ENCODE measurements at places on chromosomes 2 and 18.

- DNase-seq: no peak
Measured at GRCh38 chr2:221442128-221442527, 130.0 kb downstream of the EPHA4 start.

DNA sequence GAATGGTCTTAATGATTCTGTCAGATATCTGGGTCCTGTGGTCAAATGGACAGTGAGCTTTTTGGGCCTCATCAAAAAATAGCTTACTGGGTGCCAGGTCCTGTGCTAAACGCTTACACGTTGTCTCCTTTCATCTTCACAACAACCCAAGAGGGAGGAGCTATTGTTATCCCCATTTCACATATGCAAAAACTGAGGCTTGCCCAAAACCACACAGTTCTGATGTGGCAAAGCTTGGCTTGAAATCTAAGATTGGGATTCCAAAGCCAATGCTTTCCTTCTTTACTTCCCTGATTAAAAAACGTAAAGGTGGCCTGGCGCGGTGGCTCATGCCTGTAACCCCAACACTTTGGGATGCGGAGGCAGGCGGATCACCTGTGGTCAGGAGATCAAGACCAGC, 69.3 kb downstream of the ACTR2 start:
- no peak for DNase-seq

- no peak for DNase-seq
Measured at GRCh38 chr2:231057590-231057989, 923 bp downstream of the PSMD1 start.

DNA sequence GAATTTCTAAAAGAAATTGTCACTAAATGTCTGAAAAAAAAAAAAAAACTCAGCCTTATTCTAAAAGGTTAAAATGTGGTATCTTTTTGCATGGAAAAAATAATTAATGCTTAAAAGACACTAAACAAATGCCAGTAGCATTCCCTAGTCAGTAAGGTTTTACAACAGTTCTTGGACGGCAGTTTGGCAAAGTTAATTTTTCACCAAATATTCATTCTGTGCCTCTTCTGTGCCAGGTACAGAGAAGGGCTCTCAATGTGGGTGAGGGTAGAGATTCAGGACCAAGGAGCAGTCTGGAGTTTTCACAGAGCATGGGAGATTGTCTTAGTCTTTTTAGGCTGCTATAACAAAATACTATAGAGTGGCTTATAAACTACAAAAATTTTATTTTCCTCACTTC, 6.0 kb upstream of the CCDC93 start:
- DNase-seq: no peak

DNA sequence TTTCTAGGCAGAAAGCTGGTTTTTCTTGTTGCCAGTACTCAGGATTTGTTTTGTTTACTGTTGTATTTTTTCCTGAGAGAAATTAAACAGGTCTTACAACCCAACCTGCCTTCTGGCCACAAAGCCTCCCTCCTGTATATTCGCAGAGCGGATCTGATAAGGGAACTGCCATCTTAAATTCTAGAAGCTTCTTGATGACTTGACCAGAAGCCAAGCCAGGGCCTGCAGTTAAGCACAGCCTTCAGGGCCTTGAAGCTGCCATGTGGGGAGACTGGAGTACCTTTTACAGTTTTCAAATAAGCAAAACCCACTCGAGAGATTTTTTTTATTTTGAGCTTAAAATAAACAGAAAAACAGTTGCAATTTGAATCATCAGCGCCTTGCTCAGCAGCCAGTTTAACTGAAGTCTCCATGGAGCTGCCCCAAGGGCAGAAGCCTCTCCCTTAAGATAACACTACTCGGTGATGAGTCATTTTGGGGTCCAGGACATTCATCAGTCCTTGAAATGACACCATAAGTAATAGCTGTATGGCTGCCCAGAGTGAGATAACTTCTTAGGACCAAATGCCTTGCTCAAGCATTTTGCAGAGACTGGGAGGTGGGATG, 51.5 kb upstream of the PHLPP1 start:
- peak; percentile 0 for DNase-seq

DNA sequence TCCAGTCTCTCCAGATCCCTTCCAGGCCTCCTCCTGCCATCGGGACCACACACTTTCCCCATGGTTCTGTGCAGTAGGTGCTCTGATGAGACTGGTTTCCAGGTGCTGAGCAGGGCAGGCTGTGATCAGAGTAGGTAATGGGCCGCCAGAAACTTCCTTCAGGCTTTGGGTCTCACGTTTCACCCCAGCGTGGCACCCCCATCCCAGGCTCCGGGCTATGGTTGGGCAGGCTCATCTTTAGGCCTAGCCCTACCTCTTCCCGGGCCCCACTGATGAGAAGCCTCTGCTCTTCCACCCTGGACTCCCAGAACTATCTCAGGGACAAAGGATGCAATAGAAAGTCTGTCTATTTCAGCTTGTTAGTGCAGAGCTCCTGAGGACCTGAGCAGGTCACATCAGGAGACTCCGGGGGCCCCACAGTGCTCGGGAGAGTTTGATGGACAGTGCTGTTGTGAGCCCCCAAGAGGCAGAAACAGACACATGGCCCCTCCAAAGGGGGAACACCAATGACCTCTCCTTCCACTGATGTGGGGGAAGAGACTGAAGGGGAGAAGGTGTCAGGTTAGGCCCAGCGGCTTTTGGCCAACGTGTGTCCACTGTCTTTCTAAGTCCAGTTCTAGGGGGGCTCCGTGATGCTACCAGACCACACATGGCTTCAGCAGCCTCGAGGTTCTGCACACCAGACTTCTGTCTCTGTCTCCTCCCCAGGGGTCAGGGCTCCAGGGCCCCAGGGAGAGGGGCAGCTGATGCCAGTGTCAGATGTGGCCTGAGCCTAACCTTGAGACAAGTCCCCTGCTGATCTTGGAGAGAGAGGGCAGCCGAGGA, 5.8 kb upstream of the PROM2 start:
- DNase-seq: no peak

DNA sequence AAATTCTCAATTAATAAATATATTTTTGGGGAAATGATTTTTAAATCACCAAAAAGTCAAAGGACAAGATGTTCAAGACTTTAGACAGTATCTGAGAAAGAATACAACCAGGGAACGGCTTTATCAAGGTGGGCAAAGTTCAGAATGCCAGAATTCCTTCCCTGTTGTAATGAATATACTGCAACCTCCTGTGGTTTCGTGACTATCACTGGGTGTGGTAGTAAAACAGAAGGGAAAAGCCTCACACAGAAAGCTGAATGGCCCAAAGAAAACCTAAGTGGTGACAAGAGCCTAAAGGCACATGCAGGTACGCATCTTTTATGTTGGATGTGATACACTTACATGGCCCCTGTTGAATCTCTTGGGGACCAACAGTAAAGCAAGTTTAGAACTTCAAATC, 37.1 kb downstream of the MBD2 start:
- DNase-seq: no peak

GRCh38 chr2:55277310-55277709, 8.3 kb upstream of the MTIF2 start:
- no peak for DNase-seq

GRCh38 chr2:54556621-54557121, 100.5 kb downstream of the SPTBN1 start:
- DNase-seq: no peak

DNA sequence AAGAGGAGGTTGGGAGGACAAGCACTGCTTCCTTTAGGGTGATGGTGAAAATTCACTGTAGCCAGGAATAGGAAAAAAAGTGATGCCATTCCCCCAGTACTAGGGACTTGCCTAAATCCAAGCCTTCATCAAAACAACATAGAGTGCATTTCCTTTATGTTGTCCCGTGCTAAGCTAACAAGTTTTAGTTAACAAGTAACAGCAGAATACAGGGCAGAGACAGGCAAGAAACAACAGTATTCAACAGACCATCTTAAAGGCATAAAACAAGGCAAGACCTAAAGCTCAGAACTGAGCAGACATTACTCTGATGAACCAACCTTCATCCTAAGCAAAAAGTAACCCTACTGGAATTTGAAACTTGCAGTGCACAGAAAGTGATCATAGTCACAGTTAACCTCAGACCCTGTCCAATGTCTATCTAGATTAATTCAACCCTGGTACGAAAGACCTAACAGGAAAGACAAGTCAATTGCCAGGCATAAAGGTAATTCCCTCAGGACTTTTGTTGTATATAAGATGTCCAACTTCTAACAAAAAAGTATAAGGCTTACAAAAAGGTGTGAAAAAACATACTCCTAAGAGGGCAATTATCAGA, 34.4 kb upstream of the GALNT1 start:
- no peak for DNase-seq

- no peak for DNase-seq
Measured at GRCh38 chr2:151007365-151007764, 254.3 kb downstream of the RBM43 start.

DNA sequence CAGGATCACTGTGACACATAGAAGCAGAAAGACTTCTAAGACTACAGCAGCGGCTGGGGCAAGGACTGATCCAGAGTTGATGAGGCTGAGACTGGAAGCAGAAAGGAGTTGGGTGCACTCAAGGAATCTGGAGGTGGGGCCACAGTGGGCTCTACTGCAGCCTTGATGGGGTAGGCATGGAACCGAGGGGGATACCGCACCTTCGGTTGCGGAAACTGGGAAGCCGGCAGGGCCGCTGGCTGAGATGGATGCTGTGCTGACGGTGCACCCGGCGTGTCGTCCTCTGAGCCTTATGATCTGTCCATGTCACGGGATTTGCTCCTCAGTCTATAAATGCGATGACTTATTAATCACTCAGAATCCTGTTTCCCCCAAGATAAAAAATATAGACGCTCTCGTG, 473.5 kb upstream of the MYT1L start:
- no peak for DNase-seq

- no peak for DNase-seq
Measured at GRCh38 chr2:76612764-76613163, 902.0 kb upstream of the GCFC2 start.

DNA sequence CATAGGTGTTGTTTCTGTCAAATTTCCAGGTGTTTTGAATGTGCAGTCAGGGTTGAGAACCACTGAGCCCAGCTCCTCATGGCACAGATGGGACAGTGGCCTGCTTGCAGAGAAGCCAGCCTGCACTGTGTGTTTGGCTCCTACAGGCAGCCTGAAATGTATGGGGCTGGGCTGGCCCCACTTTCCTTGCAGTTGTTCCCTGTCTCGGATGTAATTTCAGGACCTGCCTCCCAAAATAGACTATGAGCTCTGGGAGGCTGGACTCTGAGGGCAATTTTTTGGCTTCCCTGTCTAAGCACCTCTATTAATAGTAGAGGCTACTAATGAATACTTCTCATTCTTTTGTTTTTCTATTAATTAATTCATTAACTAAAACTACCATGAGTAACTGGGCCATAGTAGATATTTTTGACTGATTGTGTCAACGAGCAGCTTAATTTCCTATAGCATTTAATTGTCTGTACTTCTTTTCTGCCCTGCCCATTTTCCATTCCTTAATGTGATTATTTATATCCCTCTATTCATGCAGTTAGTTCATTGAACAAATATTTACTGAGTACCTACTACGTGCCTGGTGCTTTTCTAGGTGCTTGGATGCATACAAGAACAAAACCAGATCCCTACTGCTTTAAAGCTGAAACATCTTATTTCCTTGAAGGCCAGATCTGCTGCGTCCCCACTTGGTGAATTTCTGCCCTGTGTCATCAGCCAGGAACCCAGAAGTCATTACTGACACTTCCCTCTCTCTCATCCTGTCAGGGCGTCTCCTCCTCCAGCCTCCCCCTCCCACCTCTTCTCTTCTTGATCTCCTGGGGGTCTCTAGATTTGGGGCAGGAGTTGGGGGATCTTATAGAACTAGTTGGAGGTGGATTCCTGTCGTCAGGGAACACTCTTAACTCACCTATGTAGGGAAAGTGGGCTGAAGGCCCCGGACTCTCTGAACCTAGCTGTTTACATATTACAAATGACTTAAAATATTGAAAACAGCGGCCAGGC, 16.3 kb downstream of the DYSF start:
- DNase-seq: no peak
